ENCODE measurements at places on chromosomes 6 and 20. TPM values are rescaled to one million over a fixed set of nuclear protein-coding genes. Genes with fewer than 3 reads are reported as not detected.
A peak's percentile ranks its signal among the peaks of the same experiment; 100 is the strongest.

The KCNK5 gene
- 11.5 TPM for polyA plus RNA-seq

GRCh38 chr20:35618263-35619131 is 2.9 kb downstream of the SPAG4 start:
- no peak for DNase-seq

- DNase-seq = no peak
Observed at GRCh38 chr6:72290620-72291019, 331.2 kb upstream of the KCNQ5 start.

DNA sequence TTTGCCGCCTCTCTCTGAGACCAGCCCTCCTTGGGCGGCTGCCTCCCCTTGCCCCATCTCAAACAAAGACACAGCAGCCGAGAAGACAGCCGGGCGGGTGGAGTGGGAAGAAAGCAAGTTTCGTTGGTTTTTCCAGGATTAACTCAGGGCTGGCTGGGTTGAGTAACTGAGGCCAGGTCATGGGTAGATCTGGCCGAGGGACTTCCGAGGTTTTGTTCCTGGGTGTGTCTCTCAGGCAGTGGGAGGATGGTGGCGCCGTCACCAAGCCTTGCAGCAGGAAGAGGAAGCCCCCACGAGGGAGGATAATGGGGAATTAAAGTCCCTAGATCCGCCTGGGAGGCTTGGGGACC is 167.2 kb downstream of the TTLL2 start:
- DNase-seq = no peak

DNA sequence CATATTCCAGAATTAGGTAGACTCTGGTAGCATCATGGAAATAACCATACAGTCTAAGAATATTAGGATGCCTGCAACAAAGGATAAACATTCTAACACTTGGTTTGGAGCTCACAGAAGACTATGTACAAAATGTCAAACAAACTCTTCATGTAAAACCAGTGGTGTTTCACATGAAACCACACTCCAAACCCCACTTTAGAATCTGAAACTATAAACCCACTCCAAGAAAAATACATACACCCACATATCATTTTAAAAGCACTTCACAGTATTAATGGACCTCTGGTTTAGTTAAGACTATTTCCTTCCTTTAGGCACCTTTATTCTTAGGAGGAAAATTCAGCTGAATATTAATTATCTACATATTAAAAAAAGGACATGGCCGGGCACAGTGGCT is 10.5 kb downstream of the AURKA start:
- no peak for DNase-seq

DNA sequence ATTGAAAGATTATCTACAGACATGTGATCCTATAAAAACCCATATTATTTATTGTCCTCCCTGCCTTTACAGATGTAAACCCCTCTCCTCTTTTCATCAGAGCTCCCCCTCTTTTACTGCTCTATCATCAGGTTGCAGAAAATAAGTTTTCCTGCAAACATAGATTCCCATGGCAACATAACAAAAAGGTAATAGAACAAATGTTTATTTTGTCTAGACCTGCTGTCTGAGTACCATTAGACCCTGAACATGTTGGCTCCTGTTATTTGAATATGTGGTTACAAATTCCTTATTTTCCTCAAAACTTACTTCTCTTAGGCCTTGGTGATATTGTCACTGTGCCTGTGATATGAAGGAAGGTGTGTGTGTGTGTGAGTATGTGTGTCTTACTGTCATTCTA is 11.5 kb downstream of the MAPK14 start:
- DNase-seq = no peak

- no peak for DNase-seq
Observed at GRCh38 chr6:106225581-106225980, 100.0 kb downstream of the ATG5 start.

The ITPA gene
- 48.5 TPM for polyA plus RNA-seq

DNA sequence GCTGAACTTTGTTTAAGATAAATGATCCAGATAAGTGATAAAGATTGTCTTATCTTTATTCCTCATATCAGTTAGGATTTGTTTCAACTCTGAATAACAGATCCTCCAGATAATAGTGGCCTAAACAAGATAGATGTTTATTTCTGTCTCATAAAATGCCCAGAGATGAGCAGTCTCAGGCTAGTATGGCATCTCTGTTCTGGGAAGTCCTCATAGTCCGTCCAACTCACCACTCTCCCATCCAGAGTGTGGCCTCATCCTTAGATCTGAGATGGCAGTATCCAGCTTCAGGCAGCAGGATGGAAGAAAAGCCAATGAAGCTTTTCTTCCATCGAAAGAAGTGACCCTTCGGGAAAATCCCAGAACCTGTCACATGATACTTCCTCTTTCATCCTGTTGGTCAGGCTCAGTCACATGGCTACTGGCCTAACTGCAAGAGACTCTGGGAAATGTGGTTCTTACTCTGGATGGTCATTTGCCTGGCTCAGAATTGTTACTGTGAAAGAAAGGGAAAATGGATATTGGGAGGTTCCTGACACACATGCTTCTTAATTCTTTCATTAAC is 29.4 kb upstream of the TAGAP start:
- no peak for DNase-seq

DNA sequence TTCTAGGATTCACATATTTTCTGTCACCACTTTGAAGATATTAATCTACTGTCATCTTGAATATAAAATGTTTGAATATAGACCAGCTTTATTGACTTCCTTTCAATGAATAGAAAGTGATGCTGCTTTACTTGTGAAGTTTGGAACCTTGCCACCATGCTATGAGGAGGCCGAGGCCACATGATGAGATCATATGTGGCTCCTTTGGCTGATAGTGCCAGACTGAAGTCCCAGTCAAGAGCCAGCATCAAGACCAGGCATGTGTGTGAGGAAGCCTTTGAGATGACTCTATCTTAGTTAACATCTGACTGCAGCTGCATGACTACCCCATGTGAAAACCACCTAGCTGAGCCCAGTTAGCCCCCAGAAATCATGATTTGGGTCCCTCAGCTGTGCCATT is 169.5 kb downstream of the OTOR start:
- DNase-seq = no peak

DNA sequence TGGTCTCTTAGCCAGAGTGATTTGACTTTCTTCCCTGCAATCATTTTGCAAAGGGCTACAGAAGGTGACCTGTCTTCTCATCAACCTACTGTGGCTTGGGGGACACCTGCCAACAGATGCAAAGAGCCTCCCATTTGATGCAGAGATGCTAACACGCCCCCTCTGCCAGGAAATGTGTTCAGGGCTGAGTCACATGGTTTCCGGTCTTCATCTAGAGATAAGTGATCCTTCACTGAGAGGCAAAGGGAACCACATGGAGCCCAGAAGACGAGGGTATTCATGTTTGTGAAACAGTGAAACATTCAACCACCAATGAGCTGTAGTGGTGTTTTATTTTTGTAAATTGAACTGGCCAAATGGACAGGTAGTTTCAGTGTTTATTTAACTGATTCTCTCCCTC is 109.0 kb upstream of the RIN2 start:
- no peak for DNase-seq

DNA sequence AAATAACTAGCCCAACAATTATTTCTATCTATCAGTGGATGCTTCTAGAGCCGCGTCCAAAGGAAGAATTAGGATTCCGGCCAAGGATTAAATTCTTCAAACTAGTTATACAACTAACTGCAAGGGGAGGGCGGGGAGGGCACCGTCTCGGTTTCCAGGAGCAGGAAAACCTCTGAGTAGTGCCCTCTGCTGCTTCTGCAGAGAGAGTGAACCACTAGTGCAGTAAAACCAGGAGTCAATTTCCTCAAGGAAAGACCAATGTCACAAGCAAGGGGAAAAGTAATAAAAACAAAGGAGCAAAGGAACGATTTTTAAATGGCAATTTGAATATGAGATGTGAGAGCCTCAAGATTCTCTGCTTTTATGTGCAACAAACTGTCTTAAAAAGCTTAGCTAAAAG is 16.5 kb upstream of the UBE2J1 start:
- DNase-seq = no peak

DNA sequence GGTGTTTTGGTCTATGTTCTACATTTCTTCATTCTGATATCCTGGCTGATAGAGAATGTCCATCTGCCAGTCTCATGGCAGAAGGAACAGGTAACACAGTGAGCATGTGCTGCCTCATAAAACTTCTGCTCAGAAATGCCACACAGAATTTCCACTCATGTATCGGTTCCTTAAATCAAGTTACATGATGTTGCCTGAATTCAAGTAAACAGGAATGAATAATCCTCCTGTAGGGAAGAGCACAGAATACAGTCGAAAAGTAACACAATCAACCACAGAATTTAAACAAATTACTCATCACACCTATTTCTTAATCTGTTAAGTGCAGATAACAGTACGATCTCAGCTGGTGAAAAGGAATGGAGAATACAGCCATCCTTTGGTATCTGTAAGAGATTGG is 74.7 kb downstream of the FAM217A start:
- no peak for DNase-seq

The ASCC3 gene
- polyA plus RNA-seq = 27.4 TPM

DNA sequence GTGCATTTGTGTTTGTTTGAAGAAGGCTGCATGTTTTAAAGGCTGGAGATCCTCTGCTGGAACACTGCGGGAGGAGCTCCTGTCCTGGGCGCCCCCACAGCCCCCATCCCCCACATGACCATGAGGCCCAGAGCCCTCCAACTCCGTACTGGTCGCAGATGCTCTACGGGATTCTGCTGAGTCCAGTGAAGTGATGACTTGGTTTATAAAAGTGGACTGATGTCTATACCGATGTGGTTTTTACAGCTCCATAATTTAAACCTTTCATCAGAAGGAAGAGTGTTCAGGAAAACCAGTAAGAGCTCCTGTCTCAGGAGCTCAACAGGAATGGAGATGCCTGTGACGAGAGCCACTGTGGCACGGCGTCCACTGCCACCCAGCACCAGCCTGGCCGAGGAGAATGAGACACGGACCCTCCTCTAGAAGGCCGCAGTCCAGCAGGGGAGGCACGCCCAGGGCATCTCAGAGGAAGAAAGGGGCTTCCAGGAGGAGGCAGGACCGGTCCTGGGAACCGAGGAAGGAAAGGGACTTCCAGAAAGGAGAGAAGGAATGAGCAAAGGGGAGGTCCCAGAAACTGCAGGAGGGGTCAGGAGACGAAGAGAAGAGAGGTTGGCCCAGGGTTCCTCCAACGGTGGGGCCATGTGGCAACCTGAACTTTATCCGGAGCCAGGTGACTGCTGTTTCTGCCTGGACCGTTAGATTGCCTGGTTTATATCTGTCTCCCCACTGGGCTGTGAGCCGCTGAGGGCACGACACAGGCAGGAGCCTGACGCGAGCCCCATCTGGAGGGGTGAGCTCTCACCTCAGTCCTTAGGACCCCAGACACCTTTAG is 26.9 kb downstream of the BFSP1 start:
- no peak for DNase-seq

The HTR1E gene
- polyA plus RNA-seq = 0.58 TPM

- DNase-seq = no peak
Observed at GRCh38 chr20:19828232-19828631, 70.2 kb downstream of the RIN2 start.

The BFSP1 gene
- polyA plus RNA-seq = 3.1 TPM

DNA sequence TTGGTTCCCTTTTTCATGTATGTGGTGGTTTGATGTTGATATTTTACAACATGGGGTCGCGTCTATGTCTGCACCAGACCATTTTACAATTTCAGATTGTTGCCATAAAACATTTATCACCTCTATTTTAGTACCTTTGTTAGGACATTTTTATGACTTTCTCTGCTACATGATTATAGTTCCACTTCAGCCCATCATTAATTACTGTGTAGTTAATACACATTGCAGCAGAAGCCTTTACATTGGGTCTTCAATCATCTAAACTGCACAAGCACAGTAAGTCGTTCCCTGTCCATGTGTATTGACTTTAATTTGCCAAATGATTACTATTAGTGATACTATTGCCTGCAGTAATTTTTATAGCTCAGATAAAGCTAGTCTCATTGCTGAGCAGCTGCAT is 15.7 kb upstream of the TMEM217 start:
- peak; percentile 38 for DNase-seq

DNA sequence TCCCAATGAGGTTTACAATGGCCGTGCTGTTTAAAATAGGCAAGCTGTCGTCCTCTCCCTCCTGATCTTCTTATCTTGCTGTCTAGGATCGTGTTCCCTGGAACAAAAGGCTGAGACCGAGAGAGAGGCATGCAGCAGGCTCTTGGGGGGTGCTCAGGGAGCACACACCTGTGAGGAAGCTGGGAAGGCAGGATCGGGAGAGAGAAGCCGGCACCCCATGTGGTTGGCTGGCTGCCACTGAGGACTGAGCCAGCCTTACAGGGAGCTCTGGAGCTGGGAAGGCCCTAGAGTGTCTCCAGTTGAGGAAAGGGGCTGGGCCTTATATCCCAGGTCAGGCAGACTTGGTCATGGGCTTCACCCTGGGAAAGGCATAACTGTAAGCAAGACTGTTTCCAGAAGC is 184.2 kb downstream of the LY86 start:
- no peak for DNase-seq

GRCh38 chr20:11958855-11959254 is 41.2 kb downstream of the BTBD3 start:
- no peak for DNase-seq

DNA sequence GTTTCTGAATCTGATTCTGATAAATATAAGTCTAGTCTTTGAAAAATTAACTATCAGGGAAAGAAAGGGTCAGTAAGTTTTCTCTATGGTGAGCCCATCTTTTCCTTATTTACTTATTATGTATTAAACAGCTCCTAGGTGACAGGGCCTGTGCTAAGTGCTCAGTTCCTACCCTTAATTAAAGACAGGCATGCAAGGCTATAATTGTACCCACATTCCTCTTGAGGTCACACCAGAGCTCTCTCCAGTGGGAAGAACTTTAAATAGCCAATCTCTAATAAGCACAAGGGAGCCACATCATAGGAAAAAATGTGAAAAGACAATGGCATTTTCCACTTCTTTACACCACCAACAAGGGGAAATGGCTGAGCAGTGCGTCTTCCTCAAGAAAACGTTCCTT is 421.8 kb upstream of the SLC35B3 start:
- no peak for DNase-seq

GRCh38 chr6:111080698-111081097 is 6.6 kb upstream of the SLC16A10 start:
- DNase-seq = no peak

The GJA1 gene
- 279 TPM for polyA plus RNA-seq

- no peak for DNase-seq
Observed at GRCh38 chr6:19231878-19232561, 605.1 kb upstream of the ID4 start.

DNA sequence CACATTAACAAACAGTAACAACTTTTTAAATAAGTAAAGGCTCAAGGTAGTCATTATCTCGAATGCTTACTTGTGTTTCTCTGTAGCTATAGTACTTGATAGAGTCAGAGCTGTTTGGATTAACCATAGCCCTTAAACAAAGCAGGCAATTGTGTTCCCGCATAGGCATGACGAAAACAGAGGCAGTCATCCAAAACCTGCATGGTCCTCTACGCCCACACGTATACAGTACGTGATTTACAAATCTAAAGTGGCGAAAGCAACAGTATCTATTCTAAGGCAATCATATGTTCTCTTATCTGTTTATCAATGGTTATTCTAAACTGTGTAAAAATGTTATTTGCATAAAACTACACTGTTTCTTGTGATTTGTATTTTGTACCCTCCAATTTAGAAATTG is 31.8 kb downstream of the HFE start:
- DNase-seq = no peak

The HLA-DRB1 gene
- polyA plus RNA-seq = 24.8 TPM

Measured in left renal pelvis (tissue), 4 donors.